ENCODE measurements at places on chromosomes 6 and 20. TPM values are rescaled to one million over a fixed set of nuclear protein-coding genes. Genes with fewer than 3 reads are reported as not detected.

The RHAG gene
- total RNA-seq: 0.32 TPM

The SLC35A1 gene
- total RNA-seq: 6.8 TPM

The HLA-G gene
- total RNA-seq: 0.88 TPM

The HRH3 gene
- total RNA-seq: not detected

The ZC2HC1B gene
- total RNA-seq: 0.36 TPM

- peaks cover 10% of the 10 kb centered on the region for H3K4me1 ChIP-seq
- H3K4me3 ChIP-seq: no peak overlapping the region
- H3K36me3 ChIP-seq: no peaks in the 10 kb centered on the region
- no peak overlapping the region for H3K27ac ChIP-seq
- DNase-seq: no peak
Measured at GRCh38 chr20:63530788-63531160, 6.4 kb downstream of the PTK6 start.

DNA sequence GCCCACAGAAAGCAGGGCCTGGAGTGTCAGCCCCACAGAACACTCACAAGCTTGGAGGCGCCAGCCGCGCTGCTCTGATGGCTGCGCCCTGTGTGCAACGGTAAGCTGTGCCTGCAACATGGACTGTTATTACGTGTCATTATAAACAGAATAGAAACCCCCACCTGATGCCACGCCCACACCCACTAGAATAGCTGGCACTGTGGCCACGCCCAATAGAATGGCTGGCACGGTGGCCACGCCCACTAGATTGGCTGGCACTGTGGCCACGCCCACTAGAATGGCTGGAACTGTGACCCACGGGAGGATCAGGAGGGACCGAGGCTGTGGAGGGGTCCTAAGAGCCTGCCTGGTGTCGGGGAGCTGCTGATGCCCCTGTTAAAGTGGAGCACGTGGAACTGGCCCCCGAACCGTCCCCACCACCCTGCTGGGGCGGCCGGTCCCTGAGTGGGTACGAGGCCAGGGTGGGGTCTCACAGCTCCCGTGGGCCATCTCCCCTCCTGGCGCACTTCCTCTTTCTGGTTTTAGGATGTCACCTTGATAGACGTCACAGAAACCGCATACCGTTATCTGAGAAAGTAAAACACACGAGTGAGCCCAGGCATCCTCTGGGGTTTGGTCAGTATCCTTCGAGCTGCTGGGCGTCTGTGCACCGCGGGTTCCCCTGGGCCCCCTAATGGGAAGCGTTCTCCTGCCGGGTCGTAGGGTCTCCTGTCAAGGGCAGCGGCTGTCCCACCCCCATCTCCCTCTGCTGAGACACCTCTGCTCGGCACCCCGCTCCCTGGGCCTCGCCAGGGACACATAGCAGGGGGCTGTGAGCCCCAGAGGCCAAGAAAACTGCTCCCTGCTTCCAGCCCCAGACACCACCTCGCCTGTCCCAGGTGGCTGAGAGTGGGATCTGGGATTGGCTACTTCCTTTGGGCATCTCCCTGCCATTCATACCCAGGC is 25.4 kb downstream of the SLC17A9 start:
- H3K4me3 ChIP-seq: peak overlapping the region; percentile 49
- H3K4me1 ChIP-seq: peaks cover 30% of the 10 kb centered on the region
- DNase-seq: peak; percentile 71
- peak overlapping the region; percentile 41 for H3K27ac ChIP-seq
- no peaks in the 10 kb centered on the region for H3K36me3 ChIP-seq

GRCh38 chr6:158754738-158755137 is 64.4 kb downstream of the EZR start:
- no peaks in the 10 kb centered on the region for H3K27me3 ChIP-seq
- H3K27ac ChIP-seq: no peak overlapping the region
- no peak for DNase-seq
- H3K36me3 ChIP-seq: no peaks in the 10 kb centered on the region

GRCh38 chr6:161088676-161089328 is 97.2 kb downstream of the MAP3K4 start:
- H3K4me3 ChIP-seq: no peak overlapping the region

GRCh38 chr6:22001396-22002027 is 295.3 kb downstream of the PRL start:
- no peaks in the 10 kb centered on the region for H3K4me1 ChIP-seq
- H3K27ac ChIP-seq: no peak overlapping the region
- DNase-seq: no peak
- no peak overlapping the region for H3K4me3 ChIP-seq
- no peaks in the 10 kb centered on the region for H3K36me3 ChIP-seq
- no peaks in the 10 kb centered on the region for H3K27me3 ChIP-seq

GRCh38 chr20:57397693-57398108 is 6.5 kb downstream of the RBM38 start:
- DNase-seq: no peak
- H3K4me3 ChIP-seq: peak overlapping the region; percentile 59

GRCh38 chr6:157879034-157879872 is 56.2 kb downstream of the SNX9 start:
- H3K4me3 ChIP-seq: no peak overlapping the region
- no peaks in the 10 kb centered on the region for H3K27me3 ChIP-seq
- H3K4me1 ChIP-seq: peaks cover 7% of the 10 kb centered on the region

DNA sequence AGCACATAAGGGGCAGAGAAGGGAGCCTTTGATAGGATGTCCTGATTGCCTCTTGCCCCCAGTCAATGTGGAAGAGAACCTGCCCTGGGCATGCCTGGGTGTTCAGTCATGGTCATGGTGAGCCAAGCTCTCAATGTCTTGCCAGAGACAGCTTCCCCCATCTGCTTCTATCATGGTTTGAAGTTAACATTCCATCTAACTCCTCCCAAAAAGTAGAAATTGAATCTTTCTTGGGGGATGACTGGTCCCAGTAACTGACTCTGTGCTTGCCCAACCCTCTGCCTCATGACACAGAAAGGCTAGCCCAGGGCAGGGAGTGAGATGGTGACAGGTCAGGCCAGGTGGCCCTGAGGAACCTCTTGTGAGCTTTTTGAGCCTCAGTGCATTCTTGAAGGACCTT is 60.1 kb downstream of the ADTRP start:
- peaks cover 20% of the 10 kb centered on the region for H3K4me1 ChIP-seq
- no peak for DNase-seq
- H3K27me3 ChIP-seq: no peaks in the 10 kb centered on the region
- no peak overlapping the region for H3K4me3 ChIP-seq

GRCh38 chr20:59778615-59779200 is 154.7 kb downstream of the SYCP2 start:
- no peaks in the 10 kb centered on the region for H3K36me3 ChIP-seq
- DNase-seq: no peak
- no peaks in the 10 kb centered on the region for H3K27me3 ChIP-seq
- no peaks in the 10 kb centered on the region for H3K4me1 ChIP-seq

DNA sequence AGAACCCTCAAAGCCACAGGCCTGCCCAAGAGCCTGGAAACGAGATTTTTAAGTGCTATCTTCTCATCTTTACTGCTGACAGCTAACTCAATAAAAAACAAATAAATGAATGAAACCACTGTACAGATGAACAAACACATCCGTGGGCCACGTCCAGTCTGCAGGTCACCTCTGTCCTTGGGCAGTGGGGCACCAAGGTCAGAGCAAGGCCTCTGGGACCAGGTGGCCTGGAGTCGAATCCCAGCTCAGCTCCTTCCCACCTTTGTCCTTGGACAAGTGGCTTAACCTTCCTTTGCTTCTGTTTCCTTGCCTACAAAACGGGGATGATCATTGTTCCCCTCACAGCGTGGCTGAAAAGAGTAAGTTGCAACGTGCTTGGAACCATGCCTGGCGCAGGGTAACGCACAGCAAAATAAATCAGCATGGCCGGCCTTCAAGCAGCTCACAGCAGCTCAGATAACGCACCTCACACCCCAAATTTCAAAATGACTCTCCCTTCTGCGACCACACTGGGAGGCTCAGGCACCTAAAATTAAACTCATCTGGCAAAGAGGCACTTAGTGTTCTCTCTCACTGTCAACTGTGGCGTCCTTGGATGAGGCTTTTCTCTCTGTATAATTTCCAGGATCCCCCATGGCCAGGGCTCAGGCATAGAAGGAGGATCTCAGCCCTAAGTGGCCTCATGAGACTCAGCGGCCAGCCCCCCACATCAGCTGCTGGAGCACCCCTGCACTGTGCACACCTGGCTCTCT is 35.7 kb downstream of the RRBP1 start:
- no peaks in the 10 kb centered on the region for H3K27me3 ChIP-seq
- no peak overlapping the region for H3K27ac ChIP-seq

DNA sequence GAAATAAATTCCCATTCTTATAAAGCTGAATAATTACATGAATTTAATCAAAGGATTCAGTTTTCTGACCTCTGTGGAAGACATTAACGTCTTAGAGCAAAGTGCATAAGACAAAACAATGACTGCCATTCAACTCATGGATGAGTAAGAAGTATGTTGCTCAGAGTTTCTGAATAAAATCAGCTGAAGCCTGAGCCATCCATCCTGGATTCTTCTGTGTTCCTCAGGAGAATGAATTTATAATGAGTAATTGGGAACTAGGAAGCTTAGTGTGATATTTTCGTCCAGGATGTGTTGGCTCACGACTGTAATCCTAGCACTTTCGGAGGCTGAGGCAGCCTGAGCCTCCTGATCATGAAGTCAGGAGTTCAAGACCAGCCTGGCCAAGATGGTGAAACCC is 62.8 kb downstream of the PERP start:
- no peaks in the 10 kb centered on the region for H3K36me3 ChIP-seq
- no peak overlapping the region for H3K4me3 ChIP-seq
- H3K27ac ChIP-seq: no peak overlapping the region
- no peak for DNase-seq
- H3K27me3 ChIP-seq: no peaks in the 10 kb centered on the region
